ENCODE measurements at places on chromosomes 11 and 22.

GRCh38 chr11:43951231-43951630, 8.8 kb downstream of the C11orf96 start:
- no peaks in the 10 kb centered on the region for H3K36me3 ChIP-seq
- H3K4me1 ChIP-seq: no peaks in the 10 kb centered on the region
- DNase-seq: no peak
- H3K4me3 ChIP-seq: no peak overlapping the region
- no peak overlapping the region for H3K27ac ChIP-seq

GRCh38 chr22:23431337-23432072, 148.6 kb downstream of the IGLL1 start:
- H3K4me1 ChIP-seq: peaks cover 5% of the 10 kb centered on the region
- no peak for DNase-seq
- H3K27me3 ChIP-seq: peaks cover 7% of the 10 kb centered on the region
- H3K36me3 ChIP-seq: peaks cover 9% of the 10 kb centered on the region

GRCh38 chr11:2517386-2518064, 72.7 kb downstream of the KCNQ1 start:
- H3K4me1 ChIP-seq: no peaks in the 10 kb centered on the region
- DNase-seq: no peak
- H3K27me3 ChIP-seq: no peaks in the 10 kb centered on the region
- no peak overlapping the region for H3K4me3 ChIP-seq

DNA sequence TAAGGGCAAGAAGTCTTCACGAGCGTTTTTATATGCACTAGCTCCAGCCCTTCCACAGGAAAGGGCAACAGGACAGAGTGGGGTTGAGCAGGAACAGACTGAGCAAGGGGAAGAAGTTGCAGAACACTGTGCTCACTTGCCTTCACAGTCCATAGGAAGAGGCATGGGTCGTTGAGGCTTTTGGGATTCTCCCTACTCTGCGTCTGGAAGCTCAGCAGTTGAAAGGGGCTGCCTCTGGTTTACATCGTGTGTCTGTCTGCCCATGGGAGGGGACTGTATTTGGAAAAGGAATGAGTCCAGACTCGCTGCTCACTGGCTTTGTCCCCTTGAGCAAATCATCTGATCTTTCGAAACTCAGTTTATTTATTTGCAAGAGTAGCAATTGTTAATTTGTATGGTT, 1.1 kb upstream of the PDGFD start:
- H3K27ac ChIP-seq: no peak overlapping the region
- no peak overlapping the region for H3K4me3 ChIP-seq
- no peak for DNase-seq

DNA sequence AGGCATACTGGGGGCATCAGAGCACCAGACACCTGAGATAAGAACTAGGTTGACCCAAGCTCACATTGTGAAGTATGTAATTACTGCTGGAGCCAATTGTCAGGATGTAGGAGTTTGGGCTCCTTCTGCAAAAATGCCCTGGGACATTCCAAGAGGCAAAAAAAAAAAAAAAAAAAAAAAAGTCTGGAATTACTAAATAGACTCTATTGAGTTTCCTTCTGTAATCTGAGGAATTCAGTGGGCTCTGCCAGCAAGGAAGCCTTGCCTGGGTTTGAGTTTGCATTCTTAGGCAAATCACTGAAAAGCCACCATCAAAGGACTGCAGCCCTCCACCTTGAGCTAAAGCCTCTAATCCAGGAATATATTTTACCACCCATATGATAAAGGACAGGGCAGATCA, 8.0 kb upstream of the CAVIN3 start:
- peaks cover 7% of the 10 kb centered on the region for H3K4me1 ChIP-seq
- no peak overlapping the region for H3K27ac ChIP-seq
- DNase-seq: no peak
- peaks cover 28% of the 10 kb centered on the region for H3K27me3 ChIP-seq

GRCh38 chr22:41780746-41781505, 19.6 kb upstream of the CCDC134 start:
- H3K4me3 ChIP-seq: peak overlapping the region; percentile 84
- H3K4me1 ChIP-seq: peaks cover 38% of the 10 kb centered on the region
- DNase-seq: peak; percentile 87
- peak overlapping the region; percentile 89 for H3K27ac ChIP-seq
- no peaks in the 10 kb centered on the region for H3K27me3 ChIP-seq

Measured in activated naive CD8-positive, alpha-beta T cell treated with anti-CD3 and anti-CD28 coated beads for 36 hours (primary cell).